ENCODE measurements at places on chromosomes 5 and 9.
A peak's percentile ranks its signal among the peaks of the same experiment; 100 is the strongest.

DNA sequence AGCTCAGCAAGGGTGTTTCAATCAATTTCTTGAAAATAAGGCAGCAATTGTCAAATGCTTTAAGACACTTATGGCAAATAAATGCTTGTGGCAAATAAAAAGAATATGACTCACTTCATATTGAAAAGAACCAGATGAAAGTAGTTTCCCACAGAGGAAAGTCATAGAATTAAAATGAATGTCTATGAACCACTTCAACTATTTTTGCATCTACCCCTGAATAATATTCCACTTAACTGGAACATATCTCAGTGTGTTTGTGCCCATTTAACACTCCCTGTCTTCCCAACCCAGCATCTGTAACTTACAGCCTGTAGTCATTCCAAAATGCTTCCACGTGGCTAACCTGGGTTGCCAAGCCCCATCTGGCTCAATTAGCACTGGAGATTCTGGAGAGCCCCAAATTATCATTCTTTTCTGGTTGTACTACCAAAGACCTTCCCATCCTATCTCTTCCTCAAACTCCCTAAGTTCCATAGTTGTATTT lies 84.7 kb downstream of the FEM1C start:
- H3K36me3 ChIP-seq, result no peaks in the 10 kb centered on the region
- peak overlapping the region; percentile 86 for H3K27ac ChIP-seq
- DNase-seq, result no peak
- peaks cover 68% of the 10 kb centered on the region for H3K4me1 ChIP-seq
- no peaks in the 10 kb centered on the region for H3K27me3 ChIP-seq

DNA sequence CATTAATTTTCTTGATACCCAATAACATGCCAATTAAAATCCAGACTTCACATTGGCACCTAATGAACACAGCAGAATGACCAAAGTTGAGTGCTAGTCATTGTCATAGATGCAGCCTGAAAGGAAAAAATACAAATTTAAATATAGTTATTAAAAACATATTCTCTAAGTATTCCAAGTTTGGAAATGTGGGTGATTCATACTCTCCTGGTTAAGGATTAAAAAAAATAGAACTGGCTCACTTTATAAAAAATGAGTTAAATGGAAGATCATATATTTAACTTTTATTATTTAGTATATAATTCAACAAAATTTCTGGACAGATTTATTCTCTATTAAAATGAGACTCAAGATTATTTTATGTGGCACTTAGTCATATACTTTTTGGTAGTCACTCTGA lies 33.2 kb upstream of the RICTOR start:
- H3K4me1 ChIP-seq, result no peaks in the 10 kb centered on the region
- no peaks in the 10 kb centered on the region for H3K36me3 ChIP-seq

DNA sequence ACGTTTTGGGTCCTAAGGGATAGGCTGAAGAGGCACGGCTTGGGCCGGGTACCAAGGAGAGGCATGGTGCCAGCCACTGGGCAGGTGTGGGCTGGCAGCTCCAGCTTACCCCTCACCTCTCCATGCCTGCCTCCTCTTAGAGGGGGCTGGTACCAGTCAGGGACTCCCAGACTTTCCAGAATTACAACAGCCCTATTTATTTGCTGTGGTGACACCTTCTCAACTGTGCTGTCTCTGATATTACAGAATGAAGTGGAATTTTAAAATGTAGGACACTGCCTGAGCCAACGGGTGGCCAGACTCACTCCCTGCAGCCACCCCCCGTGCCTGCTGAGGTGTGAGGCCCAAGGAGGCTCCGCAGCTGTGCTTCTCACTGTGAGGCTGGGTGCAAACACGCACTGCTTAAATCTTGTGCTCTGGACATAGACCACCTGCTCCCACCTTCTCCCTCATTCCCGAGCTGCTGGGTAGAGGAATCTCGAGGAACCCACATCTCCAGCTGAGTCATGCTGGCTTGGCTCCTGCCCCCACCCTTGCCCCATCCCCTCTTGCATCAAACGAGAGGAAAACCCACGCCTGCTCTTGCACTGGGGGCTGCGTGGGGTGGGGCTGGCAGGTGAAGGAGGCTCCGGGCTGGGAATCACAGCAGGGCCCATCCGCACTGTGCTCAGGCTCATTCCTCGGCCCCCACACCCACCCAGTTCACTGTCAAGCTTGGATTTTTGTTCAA lies 47.9 kb downstream of the PRRT1B start:
- H3K27ac ChIP-seq, result no peak overlapping the region
- H3K36me3 ChIP-seq, result peaks cover 97% of the 10 kb centered on the region
- H3K27me3 ChIP-seq, result no peaks in the 10 kb centered on the region
- no peak overlapping the region for H3K4me3 ChIP-seq
- peaks cover 23% of the 10 kb centered on the region for H3K4me1 ChIP-seq

DNA sequence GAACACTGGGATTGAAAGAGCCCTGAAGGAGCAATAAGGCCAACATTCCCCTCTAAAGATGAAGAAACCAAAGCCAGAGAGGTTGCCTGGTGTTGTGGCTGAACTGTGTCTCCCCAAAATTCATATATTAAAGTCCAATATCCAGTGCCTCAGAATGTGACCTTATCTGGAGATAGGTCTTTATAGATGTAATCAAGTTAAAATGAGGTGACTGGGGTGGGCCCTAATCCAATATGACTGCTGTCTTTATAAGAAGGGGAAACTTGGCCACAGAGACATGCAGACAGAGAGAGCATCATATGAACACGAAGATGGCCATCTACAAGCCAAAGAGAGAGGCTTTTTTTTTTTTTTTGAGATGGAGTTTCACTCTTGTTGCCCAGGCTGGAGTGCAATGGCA lies 66.9 kb upstream of the PLPP1 start:
- peaks cover 79% of the 10 kb centered on the region for H3K4me1 ChIP-seq
- H3K4me3 ChIP-seq, result peak overlapping the region; percentile 59
- DNase-seq, result no peak
- no peaks in the 10 kb centered on the region for H3K36me3 ChIP-seq
- peak overlapping the region; percentile 97 for H3K27ac ChIP-seq

GRCh38 chr9:135440620-135441019 lies 39.0 kb upstream of the PPP1R26 start:
- peaks cover 80% of the 10 kb centered on the region for H3K27me3 ChIP-seq
- no peaks in the 10 kb centered on the region for H3K36me3 ChIP-seq
- H3K4me1 ChIP-seq, result peaks cover 15% of the 10 kb centered on the region

GRCh38 chr5:7218141-7218540 lies 177.8 kb upstream of the ADCY2 start:
- no peaks in the 10 kb centered on the region for H3K27me3 ChIP-seq
- no peak overlapping the region for H3K4me3 ChIP-seq
- no peak overlapping the region for H3K27ac ChIP-seq
- DNase-seq, result no peak

DNA sequence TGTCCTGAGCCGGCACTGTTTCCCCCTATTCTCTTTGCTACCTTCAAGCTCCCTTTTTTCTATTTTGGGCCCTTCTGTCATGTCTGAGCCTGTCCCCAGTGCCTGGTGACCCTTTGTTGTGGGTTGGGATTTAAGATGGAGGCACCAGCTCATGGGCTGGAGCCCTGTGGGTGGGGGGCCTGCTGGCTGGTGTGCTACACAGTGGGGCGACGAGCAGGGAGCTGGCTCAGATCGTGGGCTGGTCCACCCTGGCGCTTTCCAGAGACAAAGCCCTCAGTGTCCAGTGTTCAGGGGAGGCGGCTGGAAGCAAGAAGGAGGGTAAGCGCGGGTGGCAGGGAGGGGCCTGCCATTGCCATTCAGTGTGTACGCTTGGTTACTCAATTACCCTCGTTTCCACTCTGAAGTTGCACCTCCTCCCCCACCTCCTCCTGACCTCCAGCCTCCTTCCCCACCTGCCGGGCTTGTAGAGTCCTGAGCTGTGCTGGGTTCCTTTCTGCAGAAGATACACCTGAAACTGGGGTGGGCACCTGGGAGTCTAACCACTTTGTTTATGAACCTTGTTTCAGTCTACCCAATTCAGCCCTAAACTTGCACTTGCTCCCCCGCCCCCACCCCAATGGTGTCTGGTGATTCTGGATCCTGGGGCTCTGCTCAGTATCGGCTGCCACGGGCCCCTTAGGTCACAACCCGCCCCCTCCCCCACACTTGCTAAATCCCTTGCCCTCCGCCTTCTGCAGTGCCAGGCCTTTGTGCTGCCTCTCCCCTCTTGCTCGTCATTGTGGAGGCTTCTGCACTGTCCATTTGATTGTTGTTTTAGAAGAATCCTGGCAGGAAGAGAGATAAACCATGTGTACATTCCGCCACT lies 49.9 kb downstream of the MVB12B start:
- H3K27ac ChIP-seq, result peak overlapping the region; percentile 58
- H3K27me3 ChIP-seq, result no peaks in the 10 kb centered on the region
- peaks cover 52% of the 10 kb centered on the region for H3K4me1 ChIP-seq
- peaks cover 5% of the 10 kb centered on the region for H3K36me3 ChIP-seq
- no peak overlapping the region for H3K4me3 ChIP-seq
- DNase-seq, result no peak

Data from left ventricle myocardium inferior (tissue), 1 donor.